ENCODE measurements at places on chromosomes 16 and 17. TPM values are rescaled to one million over a fixed set of nuclear protein-coding genes. Genes with fewer than 3 reads are reported as not detected.

The ADAMTS18 gene
- 23.2 TPM for total RNA-seq

The CHCT1 gene
- total RNA-seq, result not detected

The SPNS1 gene
- 42.4 TPM for total RNA-seq

The TMIGD1 gene
- total RNA-seq, result not detected

The PLD6 gene
- 2.4 TPM for total RNA-seq

The HBQ1 gene
- not detected for total RNA-seq

The TP53TG3B gene
- not detected for total RNA-seq

The C17orf113 gene
- total RNA-seq, result 0.33 TPM

The SLFN12L gene
- 0.07 TPM for total RNA-seq

The SLC5A11 gene
- total RNA-seq, result not detected

The C17orf100 gene
- total RNA-seq, result 0.72 TPM

The PABPN1L gene
- total RNA-seq, result not detected

The USP6 gene
- not detected for total RNA-seq

The TEKT1 gene
- not detected for total RNA-seq

The ACSM3 gene
- total RNA-seq, result 0.65 TPM

The KRTAP9-4 gene
- total RNA-seq, result not detected

The LYZL6 gene
- not detected for total RNA-seq

The SCNN1G gene
- total RNA-seq, result not detected

The KRT28 gene
- not detected for total RNA-seq

The TEX19 gene
- total RNA-seq, result not detected

The ZSCAN10 gene
- total RNA-seq, result not detected

The DNAH17 gene
- not detected for total RNA-seq

The ACE gene
- 3.5 TPM for total RNA-seq

The KRT31 gene
- not detected for total RNA-seq

The ABCC11 gene
- total RNA-seq, result 0.30 TPM

The IRX3 gene
- 0.10 TPM for total RNA-seq

The ZFHX3 gene
- 15.2 TPM for total RNA-seq

The KRTAP3-2 gene
- total RNA-seq, result not detected

The CBX2 gene
- total RNA-seq, result 0.26 TPM

The FOXF1 gene
- 0.46 TPM for total RNA-seq

The SSTR5 gene
- not detected for total RNA-seq

The KRTAP1-5 gene
- 1.6 TPM for total RNA-seq

The KRTAP1-3 gene
- total RNA-seq, result not detected

The BCO1 gene
- total RNA-seq, result 0.07 TPM

The MC1R gene
- total RNA-seq, result 7.9 TPM

The ETV4 gene
- 1.3 TPM for total RNA-seq

The CCL13 gene
- 3.9 TPM for total RNA-seq

The XYLT1 gene
- 16.0 TPM for total RNA-seq

The FBXW10 gene
- not detected for total RNA-seq

The MYH4 gene
- not detected for total RNA-seq

The ABCA3 gene
- total RNA-seq, result 13.0 TPM

The PRSS33 gene
- not detected for total RNA-seq

The CALB2 gene
- total RNA-seq, result 0.46 TPM

The TSPAN10 gene
- total RNA-seq, result 3.6 TPM

The ARHGAP44 gene
- total RNA-seq, result 1.7 TPM

The NAGPA gene
- total RNA-seq, result 16.2 TPM

The CIITA gene
- total RNA-seq, result 1.1 TPM

The SLC52A1 gene
- 0.13 TPM for total RNA-seq

The ACACA gene
- 109 TPM for total RNA-seq

The CMTM4 gene
- 24.0 TPM for total RNA-seq

The CCL17 gene
- total RNA-seq, result not detected

The AOC3 gene
- total RNA-seq, result 1.3 TPM

The RAB26 gene
- total RNA-seq, result 1.2 TPM

The CORO1A gene
- total RNA-seq, result 0.33 TPM
